ENCODE measurements at places on chromosomes 12 and 14. TPM values are rescaled to one million over a fixed set of nuclear protein-coding genes. Genes with fewer than 3 reads are reported as not detected.

- no peak for DNase-seq
Measured at GRCh38 chr12:114799574-114800487, 115.9 kb upstream of the TBX3 start.

- DNase-seq, result no peak
Measured at GRCh38 chr14:96959992-96960391, 162.8 kb downstream of the VRK1 start.

DNA sequence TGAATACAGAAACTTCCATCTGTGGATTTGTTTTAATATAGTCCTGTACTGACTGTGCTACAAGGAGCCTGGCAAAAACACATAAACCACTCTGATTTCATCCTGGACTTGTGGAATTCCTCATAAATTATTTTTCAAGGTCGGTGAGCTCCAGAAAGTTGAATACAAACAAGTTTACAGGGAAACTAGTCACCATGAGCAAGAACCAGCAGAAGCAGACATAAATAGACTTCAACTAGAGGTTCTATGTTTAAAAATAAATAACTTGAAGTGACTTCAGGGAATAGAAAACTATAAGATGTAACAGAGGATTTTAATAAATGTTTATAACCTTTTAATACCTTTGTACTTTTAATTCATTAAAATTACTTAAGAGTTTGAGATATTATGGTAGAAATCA lies 63.5 kb downstream of the EFCAB11 start:
- no peak for DNase-seq

DNA sequence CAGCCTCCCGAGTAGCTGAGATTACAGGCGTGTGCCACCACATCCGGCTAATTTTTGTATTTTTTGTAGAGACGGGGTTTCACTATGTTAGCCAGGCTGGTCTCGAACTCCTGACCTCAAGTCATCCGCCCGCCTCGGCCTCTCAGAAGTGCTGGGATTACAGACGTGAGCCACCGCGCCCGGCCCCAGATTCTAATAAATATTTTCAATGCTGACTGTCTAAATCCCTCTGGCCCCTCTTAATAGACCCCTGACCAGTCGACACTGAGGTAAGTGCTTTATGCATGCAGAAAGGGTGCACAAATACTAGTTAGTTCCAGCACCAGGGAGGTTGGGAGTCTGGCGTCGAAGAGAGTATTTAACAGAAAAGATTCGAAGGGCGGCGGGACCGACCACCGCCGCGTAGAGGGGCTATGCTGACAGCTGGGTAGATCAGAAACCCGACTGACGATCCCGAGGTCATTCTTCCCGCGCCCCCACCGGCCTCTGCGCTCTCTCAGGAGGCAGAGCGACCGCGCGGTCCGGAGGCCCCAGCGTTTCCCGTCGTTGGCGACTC lies 1.1 kb upstream of the SPATS2 start:
- DNase-seq, result no peak

- DNase-seq, result no peak
Measured at GRCh38 chr14:28761438-28762291, 4.9 kb upstream of the FOXG1 start.

GRCh38 chr14:95313707-95314106 lies 6.0 kb downstream of the CLMN start:
- DNase-seq, result peak; percentile 47

GRCh38 chr12:112353393-112353792 lies 28.8 kb downstream of the HECTD4 start:
- no peak for DNase-seq

DNA sequence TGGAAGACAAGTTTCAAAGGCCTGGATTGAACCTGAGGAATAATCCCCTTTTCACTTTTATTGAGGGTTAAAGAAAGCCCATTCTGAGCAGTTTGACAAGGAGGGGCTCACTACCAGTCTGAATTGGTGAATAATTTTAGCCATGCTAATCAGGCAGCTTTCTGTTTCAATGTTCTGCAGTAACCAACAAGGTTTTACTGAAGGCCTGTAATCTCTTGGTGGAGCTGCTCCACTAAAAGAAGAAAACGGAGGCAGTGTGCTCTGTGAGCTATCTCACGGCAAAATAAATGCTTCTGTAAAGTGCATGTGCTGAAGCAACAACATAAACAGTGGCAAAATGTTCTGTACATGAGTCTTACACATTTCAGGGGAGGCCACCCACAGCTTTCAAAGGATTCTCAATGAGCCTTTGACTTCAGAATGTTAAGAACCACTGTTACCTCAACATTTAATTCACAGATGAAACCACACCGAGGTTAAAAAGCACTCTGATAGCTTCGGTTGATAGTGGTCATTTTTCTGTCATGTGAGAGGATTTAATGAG lies 111.2 kb downstream of the LRIG3 start:
- DNase-seq, result no peak

DNA sequence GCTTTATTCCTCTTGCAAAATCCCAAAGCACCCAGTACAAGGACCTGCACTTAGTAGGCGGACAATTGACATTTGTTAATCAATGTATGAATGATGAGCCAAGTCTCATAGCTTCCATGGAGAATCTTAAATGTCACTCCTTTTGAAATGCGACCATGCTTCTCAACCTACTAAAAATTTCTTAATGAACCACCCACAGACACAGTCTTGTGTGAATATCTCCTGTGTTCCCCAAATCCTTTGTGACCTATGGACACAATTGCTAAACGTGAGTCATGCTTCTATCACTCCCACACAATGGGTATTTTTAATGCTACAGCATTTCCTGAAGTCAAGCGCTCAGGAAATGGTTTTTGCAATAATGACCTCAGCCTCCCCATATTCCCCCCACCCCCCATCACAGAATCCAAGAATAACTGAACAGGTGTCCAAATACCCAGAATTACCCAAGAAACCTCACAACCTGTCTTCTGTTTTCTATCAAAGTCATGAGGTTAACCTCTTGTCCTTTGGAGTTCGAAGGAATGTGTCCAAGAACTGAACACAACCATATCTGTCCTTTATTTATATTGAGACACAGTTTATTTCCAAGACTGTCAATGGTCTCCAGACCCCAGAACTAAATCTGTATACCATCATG lies 163.6 kb upstream of the PLEKHG7 start:
- no peak for DNase-seq

- DNase-seq, result no peak
Measured at GRCh38 chr12:9096563-9097176, 19.0 kb downstream of the A2M start.

DNA sequence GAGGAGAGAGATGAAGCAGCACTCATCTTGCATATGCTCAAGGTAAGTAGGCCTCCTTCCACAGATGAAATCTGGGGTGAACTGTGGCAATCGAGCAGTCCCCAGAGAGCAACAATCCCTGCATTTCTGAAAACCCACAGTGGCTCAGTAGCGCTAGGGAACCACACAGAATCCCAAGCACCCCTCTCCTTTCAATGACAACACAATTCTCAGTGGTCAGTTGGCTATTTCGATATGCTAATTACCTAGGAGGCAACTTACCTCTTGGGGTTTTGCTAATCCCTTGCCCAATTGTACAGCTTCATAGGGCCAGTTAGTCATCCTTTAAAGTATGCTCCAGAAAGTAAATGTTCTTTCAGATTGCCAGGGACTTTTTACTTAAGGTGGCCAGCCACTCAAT lies 1035.7 kb downstream of the BCL11B start:
- DNase-seq, result no peak

- DNase-seq, result no peak
Measured at GRCh38 chr12:29534935-29535334, 37.4 kb upstream of the OVCH1 start.

DNA sequence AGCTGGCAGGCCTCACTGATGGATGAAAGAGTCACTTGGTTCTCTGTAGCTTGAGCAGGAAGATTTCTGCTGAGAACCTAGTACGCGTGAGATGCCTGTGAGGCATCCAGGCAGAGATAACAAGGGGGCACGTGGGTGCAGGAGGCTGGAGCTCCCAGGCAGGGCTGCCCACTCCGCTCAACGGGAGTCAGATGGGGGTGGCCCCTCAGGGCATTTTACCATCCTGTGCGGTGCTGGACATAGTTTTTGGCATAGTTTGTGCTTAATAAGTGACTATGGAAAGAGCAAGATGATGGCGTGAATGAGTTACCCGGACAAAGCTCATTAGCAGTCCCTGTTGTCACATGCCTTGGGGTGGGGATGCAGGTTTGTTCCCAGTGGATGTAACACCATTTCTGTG lies 182.8 kb downstream of the TSPAN9 start:
- DNase-seq, result no peak

- DNase-seq, result no peak
Measured at GRCh38 chr12:27589419-27589818, 65.4 kb downstream of the PPFIBP1 start.

- no peak for DNase-seq
Measured at GRCh38 chr14:54310151-54310850, 86.5 kb upstream of the CDKN3 start.

DNA sequence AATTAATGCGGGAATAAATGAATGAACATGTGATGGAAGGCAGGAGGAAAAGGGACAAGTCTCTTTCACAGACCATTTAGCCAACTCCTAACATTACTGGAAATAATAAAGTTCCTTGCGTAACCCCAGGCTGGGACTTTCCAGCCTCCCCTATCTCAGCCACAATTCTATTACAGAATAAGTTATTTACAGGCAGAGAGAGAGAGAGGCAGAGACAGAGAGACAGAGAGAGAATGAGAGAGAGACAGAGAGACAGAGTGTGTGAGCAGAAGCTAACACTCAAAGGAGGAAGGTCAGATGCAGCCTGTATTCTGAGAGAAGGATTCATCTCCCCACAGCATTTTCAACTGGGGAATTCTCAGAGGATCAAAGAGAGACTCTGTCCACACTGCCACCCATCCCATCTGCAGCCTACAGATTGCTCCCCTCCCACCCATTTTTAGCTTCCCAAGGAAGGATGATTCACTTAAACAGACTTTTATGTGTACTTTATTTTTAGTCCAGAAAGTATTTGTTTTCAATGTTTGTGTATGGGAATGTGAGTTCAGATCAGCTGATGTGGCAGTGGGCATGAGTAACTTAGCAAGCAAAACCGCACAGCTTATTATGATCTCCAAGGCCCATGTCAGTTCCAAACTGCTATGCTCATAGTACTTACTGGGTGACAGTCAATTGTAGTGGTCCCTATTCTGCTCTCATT lies 165.7 kb downstream of the CAND1 start:
- no peak for DNase-seq

GRCh38 chr12:118326991-118327390 lies 45.7 kb downstream of the TAOK3 start:
- no peak for DNase-seq

Gene NOVA1
- 49.0 TPM for total RNA-seq

Gene PLA2G1B
- not detected for total RNA-seq

Gene GYS2
- not detected for total RNA-seq

Gene PTPRB
- total RNA-seq, result 62.6 TPM

Gene SLC24A4
- total RNA-seq, result 15.1 TPM

Gene PPHLN1
- 59.9 TPM for total RNA-seq

Gene TMEM132C
- 14.4 TPM for total RNA-seq

Gene SERPINA3
- total RNA-seq, result 243 TPM

All from tibial nerve (tissue), 4 donors.